NCI-H510A treated with DMSO at 0.1 percent for 48 hours (cell line): ENCODE measurements at places on chromosomes 3 and 15.

- no peak for DNase-seq
These were observed 62.1 kb downstream of the CCR1 start for GRCh38 chr3:46146021-46146420.

DNA sequence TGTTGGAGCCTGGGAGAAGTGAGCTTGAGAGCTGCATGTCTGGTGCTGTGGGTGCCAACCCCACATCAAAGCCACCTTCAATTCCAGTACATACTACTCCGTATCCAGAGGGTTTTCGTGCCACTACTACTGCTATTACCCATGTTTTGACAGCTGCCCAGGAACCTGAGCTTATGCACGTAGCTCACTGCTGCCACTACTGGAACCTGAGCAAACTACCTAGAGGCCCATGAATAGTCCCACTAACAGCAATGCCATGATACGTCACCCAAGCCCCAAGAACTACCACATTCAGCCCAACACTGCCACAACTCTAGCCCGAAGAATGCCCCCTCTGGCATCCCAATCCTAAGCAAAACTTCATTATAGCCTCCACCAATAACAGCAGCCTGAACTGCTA, 215.2 kb upstream of the BCHE start:
- no peak for DNase-seq

GRCh38 chr15:63408524-63408923, 26.9 kb upstream of the CA12 start:
- DNase-seq: no peak

DNA sequence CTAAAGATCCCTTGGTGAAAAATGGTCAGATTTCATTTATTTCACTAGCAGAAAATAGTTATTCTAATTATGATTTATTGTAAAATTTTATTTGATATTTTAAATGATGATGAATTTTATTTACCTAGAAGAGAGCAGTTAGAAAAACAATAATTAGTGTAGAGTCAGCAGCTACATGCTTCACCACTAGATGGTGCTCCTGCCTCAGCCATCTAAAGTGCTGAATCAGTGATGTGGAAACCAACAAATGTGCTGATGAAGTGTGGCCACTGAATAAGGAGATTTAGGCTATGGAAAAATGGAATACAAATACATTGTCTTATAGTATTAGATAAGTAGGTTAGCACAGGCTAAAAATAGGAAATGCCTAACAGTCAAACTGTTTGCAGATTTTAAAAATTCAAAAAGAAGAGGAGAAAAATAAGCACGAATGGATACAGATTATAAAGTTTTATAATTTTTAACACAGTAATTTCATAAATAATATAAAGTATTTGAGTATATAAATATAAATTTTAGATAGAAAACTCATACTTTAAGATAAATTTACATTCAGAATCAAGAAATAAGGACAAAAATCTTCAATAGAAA, 109.8 kb downstream of the PPP2R3A start:
- peak; percentile 68 for DNase-seq

DNA sequence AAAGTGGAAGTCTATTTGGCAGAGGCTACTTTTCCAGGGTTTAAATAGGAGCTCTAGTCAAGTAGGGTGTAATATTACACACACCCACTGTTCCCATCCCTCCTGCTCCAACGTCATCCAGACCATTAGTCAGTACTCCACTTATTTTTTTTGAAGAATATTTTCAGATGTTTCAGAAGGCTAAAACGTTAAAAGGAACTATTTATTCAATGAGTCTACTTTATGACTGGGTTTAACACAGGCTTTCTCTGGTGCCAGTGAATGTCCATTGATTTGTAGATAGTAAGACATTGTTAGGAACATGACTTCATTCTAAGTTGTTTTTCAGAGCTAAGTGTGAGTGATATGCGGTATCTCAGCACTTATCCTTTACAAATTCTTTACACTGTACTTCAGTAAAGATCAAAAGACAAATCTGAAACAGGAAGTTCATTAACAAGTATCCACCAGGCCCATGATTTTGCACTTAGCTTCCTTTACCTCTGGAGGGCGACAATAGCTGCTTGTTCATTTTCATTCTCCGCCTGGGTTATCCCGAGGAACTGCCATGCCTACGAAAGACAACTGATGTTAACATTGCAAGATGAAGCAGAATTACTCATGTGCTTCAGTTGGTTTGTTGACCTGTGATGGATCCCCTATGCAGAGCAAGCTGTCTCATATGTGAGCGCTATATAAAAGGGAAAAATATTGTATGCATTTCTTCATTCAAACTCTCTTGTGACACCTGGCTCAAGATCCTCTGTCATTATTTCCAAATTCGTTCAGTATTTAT, 158.7 kb downstream of the USP13 start:
- DNase-seq: peak; percentile 63

- peak; percentile 19 for DNase-seq
These were observed 156.5 kb upstream of the LPP start for GRCh38 chr3:187997490-187997889.

GRCh38 chr3:152139651-152140050, 129.1 kb upstream of the MBNL1 start:
- DNase-seq: no peak
